ENCODE measurements at places on chromosomes 4 and X. TPM values are rescaled to one million over a fixed set of nuclear protein-coding genes. Genes with fewer than 3 reads are reported as not detected.
A peak's percentile ranks its signal among the peaks of the same experiment; 100 is the strongest.

DNA sequence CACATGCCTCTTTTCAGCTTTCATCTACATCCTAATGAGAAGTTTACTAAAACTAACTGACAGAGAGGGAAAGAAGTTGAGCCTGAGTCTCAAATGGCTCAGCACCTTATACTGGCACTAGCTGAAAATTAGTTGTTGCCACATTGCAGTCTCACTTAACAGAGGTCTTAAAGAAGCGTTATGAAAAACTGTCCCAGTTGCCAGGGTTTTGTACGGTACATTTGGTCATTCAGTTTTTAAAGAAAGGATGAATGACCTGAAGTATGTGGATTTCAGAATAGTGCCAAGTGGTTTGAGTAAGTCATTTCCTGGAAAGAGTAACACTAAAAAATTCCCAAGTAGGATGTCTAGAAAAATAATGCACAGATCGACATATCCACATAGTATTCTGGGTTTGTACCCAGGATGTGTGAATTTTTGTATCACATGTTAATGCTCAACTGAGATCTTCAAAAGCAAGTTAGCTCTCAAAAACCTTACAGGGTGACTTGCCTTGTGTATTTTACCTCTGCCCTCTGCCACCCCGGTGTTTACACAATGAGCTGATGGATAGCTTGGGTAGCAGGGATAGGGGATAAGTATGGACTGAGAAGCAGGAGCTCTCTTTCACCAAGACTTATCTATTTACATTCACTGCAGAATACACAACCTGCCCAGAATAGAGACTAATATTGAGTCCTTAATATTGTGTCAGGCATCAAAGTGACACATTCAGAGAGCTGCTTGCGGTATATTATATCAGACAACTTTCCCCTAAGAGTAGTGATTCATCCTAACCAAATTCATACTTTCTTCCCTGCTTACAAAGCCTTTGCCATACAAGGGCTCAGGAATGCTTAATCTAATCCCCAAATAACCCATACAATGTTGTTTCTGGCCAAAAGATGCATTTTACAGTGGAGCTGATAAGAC is 1075.7 kb upstream of the PABPC4L start:
- peak; percentile 73 for DNase-seq

- DNase-seq: no peak
Observed at GRCh38 chrX:54529151-54529550, 868 bp upstream of the GNL3L start.

- DNase-seq: peak; percentile 36
Observed at GRCh38 chr4:83170952-83171399, 56.4 kb upstream of the PLAC8 start.

DNA sequence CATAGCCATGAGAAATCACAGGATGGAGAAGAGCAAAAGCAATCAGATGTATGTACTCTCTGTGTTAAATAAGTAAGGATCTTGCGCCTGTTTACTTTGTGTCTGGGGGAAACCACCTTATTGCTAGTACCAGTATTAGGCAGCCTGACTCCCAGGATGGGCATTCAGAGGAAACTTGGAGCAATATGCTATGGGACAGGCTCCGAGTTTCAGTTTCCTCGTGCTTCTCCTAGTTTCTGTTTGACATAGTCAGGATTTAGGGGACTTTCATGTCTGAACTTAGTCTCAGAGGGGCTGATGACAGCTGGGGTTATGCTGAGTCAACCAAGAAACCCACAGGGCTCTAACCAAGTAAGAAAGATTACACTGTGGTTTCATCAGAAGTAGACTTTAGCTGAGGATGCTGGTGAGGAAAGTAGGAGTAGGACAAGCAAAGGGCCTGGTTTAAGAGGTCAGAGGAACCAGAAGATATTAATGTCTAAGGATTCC is 13.5 kb downstream of the NSUN7 start:
- peak; percentile 57 for DNase-seq

- DNase-seq: no peak
Observed at GRCh38 chrX:129576539-129576938, 36.5 kb downstream of the OCRL start.

- DNase-seq: no peak
Observed at GRCh38 chr4:118797558-118798142, 38.3 kb downstream of the SEC24D start.

DNA sequence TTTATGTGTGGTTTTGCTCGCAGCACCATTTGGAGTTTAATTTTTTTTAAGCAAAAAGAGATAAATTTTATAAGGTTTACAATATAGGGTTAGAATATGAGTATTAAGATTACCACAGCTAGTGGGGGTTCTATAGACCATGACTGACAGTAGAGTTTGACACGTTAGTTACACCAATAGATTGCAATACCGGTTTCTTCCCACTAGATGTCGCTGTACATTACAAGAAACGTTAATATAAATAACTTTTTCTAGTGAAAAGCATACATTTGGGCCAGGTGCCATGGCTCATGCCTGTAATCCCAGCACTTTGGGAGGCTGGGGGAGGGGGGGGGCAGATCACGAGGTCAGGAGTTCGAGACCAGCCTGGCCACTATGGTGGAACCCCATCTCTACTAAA is 433.6 kb downstream of the MAGEB5 start:
- peak; percentile 1 for DNase-seq

DNA sequence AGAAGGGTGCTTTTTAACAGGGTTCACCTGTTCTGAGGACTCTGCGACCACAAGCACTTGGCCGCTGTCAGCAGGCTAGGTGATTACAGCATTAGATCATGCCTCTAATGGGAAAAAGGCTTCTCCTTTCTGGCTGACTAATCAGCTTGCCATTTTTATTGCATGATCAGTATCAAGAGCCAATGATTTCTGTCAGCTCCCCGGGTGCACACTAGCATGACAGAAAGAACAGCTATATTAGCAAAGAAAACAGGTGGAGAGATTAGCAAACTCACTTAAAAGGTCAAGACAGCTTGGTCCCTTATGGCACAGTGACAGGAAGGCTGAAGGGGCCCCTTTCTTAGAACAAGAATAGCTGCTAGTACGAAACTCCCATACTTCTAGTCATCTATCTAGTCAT is 170.0 kb downstream of the SMIM20 start:
- DNase-seq: peak; percentile 99

- no peak for DNase-seq
Observed at GRCh38 chr4:12545812-12546211, 938.3 kb downstream of the RAB28 start.

GRCh38 chr4:95290702-95291101 is 258.1 kb downstream of the UNC5C start:
- no peak for DNase-seq

Gene OPN1LW
- total RNA-seq: not detected

Gene EDA2R
- 27.8 TPM for total RNA-seq

Gene MAGEA11
- total RNA-seq: not detected

Gene LGI2
- not detected for total RNA-seq

Gene PASD1
- not detected for total RNA-seq

Gene YY2
- total RNA-seq: 1.8 TPM
